ENCODE measurements at places on chromosomes 11 and 22.

DNA sequence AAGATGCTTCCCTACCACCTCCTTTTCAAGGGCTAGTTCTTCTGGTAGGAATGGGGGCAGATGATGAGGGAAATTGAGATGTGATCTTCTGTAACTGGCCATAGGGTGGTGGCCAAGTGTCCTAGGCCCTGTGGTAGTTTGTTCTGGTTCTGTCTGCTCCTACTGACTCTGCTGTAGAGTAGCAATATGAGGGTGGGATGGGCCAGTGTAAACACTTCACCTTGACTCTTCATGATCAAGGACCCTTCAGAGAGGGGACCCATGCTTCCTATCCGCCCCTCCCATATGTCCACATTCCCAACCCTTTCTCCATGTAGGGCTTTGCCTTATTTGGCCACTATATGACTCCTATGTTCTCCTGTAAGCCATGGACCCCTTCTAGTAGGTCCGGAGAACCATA is 230.3 kb upstream of the SESN3 start:
- no peaks in the 10 kb centered on the region for H3K4me1 ChIP-seq
- no peaks in the 10 kb centered on the region for H3K36me3 ChIP-seq
- DNase-seq = no peak
- H3K27ac ChIP-seq = no peak overlapping the region

DNA sequence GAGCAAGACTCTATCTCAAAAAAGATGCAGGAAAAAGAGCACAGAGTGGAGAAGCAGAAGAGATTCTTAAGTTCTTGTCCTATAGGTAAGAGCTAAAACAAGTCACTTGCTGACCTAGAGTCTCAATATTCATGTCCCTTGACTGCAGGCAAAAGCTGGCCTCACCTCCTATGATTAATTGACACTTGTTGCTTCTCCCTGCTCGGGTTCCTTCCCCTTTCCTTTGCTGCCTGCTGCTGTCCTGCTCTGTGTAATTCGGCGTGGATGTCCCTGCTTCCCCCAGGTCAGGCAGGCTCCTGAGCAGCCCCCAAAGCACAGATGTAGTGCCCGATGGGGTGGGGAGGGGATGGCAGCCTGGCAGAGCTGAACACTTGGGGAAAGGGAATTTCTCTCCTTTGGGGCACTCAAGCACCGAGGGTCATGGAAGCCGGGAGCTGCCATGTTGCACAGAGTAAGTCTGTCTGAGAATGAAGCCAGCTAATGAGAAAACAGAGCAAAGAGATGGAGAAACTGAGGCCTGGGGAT is 60.8 kb upstream of the NUP50 start:
- H3K4me1 ChIP-seq = no peaks in the 10 kb centered on the region
- no peak overlapping the region for H3K27ac ChIP-seq
- DNase-seq = no peak
- no peaks in the 10 kb centered on the region for H3K27me3 ChIP-seq
- no peaks in the 10 kb centered on the region for H3K36me3 ChIP-seq

GRCh38 chr11:69079661-69080256 is 31.0 kb downstream of the TPCN2 start:
- no peaks in the 10 kb centered on the region for H3K27me3 ChIP-seq
- H3K27ac ChIP-seq = no peak overlapping the region
- H3K36me3 ChIP-seq = peaks cover 7% of the 10 kb centered on the region
- no peaks in the 10 kb centered on the region for H3K4me1 ChIP-seq

DNA sequence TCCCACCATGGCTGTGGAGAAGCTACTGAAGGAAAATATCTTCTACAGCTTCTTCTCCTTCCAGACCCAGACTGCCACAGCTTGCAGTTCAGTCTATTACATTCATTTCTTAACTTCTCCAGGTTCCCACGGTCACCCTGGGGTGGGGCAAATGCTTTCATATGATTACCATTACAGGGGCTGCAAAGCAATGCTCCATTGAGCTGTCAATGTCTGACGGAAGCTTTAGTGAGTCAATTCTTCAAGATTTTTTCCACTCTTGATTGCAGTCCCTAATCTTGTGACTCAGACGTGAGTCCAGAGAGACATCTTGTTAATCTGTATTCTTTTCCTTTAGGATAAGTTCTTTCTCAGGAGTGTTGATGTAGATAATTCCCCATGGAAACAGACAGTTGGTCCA is 233.4 kb upstream of the DDI1 start:
- H3K4me1 ChIP-seq = peaks cover 7% of the 10 kb centered on the region
- no peaks in the 10 kb centered on the region for H3K36me3 ChIP-seq
- no peak overlapping the region for H3K27ac ChIP-seq
- no peak overlapping the region for H3K4me3 ChIP-seq

- H3K27me3 ChIP-seq = no peaks in the 10 kb centered on the region
- no peaks in the 10 kb centered on the region for H3K36me3 ChIP-seq
- H3K4me1 ChIP-seq = peaks cover 17% of the 10 kb centered on the region
- no peak for DNase-seq
- no peak overlapping the region for H3K27ac ChIP-seq
Observed at GRCh38 chr22:24994070-24994763, 41.7 kb downstream of the KIAA1671 start.

GRCh38 chr11:71428861-71429435 is 19.2 kb downstream of the DHCR7 start:
- 0 out of 2 replicates have a peak, but pooled peaks cover under 1% of the 10 kb centered on the region for H3K4me1 ChIP-seq
- no peaks in the 10 kb centered on the region for H3K27me3 ChIP-seq
- no peak overlapping the region for H3K4me3 ChIP-seq
- H3K27ac ChIP-seq = no peak overlapping the region
- no peak for DNase-seq
